ENCODE measurements at places on chromosomes 4 and X.
A peak's percentile ranks its signal among the peaks of the same experiment; 100 is the strongest.

DNA sequence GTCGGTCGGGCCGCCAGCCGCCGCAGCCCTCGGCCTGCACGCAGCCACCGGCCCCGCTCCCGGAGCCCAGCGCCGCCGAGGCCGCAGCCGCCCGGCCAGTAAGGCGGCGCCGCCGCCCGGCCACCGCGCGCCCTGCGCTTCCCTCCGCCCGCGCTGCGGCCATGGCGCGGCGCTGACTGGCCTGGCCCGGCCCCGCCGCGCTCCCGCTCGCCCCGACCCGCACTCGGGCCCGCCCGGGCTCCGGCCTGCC, 213 bp downstream of the NFKB1 start:
- no peak for DNase-seq

DNA sequence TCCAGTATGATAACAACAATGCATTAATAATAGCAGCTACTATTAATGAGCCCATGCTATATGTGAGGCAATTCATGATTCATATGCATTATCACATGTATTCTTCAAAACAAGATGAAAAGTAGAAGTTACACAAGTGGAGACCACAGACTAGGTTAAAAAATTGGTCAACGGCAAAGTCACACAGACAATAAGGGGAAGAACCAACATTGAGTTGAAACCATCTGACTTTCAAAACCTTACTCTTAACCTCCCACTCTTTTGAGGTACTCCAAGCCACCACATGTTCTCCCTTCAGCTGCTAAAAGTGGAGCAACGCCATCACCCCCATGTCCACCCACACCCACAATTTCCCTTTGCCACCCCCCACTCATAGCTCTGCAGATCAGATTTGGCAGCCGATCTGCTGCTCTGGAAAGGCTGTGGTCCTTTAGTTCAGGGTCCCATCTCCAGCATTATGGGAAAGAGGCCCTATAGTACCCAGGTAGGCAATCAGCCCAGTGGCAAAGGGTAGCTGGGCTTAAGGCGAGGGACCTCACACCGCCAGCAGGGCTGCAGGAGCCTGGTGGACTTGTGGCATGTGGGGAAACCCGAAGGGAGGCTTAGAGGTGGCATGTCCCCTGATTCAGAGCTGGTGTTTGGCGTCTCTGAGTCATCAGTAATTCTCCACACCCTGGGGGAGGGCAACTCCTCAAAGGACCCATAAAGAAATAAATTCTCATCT, 33.5 kb upstream of the CYBB start:
- peak; percentile 42 for DNase-seq

DNA sequence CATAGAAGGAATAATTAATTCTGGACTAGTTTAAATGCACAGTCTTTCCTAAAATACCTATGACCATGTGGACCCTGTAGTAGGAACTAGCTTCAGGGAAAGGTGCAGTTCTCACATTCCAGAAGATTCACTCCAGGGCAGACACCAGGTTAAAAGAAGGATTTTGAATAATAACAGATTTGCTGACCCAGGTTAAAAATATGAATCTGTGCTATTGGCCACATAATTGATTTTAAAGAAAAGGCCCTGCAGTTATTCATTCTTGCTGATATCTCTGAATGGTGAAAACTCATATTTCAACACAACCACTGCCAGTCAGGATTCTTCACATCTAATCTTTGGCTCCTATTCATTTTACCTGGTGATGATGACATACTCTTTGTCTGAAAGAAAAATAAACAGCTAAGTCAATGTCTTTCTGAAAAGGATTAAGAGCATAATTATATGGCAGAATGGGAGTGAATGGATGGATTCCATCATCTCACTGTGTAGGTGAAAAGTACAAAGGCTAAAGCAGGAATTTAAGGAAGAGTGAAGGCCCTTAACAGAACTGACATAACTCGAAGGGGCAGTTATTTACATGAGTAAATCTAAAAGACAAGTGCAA, 432.8 kb downstream of the PDGFC start:
- no peak for DNase-seq

DNA sequence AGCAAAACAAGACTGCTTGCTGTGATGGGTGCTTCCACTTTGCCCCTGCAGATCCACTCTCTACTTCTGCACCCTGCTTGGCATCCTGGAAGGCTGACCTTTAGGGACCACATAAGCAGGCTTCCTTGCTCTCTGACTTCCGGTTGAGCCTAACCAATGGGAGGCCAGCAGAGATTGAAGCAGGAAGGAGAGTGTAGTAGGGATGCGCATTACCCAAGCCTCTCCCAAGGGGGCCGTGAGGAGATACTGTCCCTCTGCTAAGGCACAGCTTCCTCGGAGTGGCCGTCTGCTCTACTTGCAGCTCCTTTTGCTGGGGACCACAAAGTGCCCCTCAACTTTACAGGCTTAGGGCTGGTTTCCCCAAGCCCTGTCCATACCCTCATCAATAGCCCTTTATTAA, 624.3 kb upstream of the TENM3 start:
- DNase-seq, result no peak

DNA sequence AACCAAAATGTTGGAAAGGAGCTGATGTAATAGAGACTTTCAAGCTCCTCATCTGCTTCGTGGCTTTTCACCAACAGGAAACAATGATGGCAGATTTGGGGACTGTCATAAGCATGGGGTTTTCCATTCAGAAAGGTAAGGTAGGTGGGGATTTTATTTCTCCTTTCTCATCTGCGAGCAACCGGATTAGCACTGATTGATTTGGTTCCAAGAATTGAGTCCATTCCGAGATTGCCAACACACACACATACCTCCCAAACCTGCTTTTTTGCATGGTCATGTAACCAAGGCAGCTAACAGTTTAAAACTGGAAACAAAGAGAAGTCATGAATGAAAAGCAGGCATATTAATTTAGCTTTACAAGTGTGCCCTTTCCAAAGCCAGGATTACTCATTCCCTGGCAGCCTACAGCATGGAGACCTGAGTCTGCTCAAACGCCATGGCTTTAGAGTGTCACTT, 63.0 kb upstream of the LNX1 start:
- DNase-seq, result no peak

DNA sequence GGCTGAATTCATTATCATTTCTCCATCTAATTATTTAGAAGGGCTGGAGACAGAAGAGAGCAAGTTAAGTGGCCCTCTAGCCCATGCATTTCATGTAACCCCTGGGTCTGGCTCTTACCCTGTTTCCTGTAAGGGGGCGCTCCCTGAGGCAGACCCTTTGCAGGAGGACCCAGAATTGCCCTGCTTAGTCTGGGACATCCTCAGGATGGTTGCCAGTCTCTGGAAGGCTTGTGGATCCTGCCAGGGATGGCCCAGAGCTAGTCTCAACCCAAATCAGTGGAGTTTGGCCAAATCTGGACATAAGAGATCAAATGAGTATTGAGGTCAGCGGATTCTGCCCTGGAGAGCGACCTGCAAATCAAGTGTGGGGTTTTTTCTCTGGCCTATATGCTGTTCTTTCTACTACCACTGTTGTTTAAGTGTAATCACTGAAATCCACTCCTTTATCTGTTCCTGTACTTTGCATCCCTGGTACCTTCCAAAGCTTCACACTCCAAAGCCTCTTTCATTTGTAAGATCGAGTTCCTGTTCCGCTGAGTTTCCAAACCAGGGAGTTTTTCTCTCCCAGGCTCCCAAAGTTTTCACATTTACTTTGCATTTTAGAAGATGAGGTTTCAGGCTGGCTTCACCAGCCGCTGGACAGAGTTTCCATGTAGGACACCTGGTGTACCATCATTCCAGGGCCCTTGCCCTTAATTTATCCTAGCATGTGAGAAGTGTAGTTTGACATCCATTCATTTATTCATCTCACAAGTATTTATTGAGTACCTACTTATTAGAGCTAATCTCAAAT, 6.3 kb downstream of the KLF3 start:
- no peak for DNase-seq

GRCh38 chrX:54043541-54044125, 640 bp downstream of the PHF8 start:
- DNase-seq, result peak; percentile 5

DNA sequence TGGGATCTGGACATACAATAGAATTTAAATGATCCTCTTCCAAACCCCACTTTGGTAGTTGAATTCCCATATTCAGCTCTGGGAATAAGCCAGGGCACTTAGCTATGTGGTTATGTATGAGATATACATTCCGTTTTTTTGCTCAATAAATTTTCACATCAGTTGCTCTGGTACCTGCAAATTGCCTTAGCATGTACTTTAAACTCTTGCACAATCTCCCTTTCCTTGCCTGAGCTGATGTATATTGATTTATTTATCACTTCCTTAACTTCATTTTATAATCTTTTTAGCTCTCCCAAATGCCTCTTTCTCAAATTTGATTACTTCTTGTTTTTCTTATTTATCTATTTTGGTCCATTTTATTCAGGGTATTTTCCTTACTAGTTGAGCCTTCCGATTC, 90.1 kb upstream of the AGA start:
- no peak for DNase-seq

GRCh38 chrX:1493877-1494510, 41.3 kb upstream of the ASMTL start:
- DNase-seq, result no peak

- DNase-seq, result peak; percentile 65
Measured at GRCh38 chr4:168318266-168318895, at the start of gene DDX60. Gene DDX60 (minus strand): TSS chr4:168318752. CDS start chr4:168311259, 7,493 bp downstream.

DNA sequence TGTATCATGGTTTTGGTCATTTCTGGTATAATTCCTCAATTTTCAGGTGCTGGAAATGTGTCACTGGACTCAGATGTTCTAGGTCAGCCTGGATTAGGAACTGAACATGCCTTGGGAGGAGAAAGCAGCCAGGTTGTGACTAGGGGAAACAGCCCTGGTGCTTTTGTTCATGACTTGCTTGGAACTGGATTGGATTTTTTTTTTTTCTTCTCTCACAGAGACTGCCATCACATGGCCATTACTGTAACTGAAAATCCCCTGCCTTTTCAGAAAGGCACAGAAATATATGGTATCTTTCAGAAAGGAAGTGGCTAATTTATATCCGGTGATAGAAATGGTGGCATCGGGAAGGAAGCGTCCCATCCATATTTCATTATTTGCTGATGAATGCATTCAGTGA, 34.6 kb downstream of the SEPTIN11 start:
- DNase-seq, result no peak

DNA sequence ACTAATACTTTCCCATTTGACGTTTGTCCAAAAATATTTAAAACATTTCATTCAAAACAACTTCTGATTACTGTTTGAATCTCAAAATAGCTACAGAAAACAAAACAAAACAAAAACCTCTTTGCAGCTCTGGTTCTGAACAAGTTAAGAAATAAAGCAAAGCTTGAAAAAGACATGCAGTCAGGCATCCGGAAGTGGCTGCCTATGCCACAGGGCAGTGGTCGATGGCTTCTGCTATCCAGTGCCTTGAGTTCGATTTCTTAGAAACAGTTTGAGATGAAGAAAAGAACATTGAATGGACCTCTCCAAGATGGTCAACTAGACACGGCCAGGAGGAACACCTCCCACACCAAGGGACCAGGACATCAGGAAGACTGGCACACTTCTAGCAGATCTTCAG, 125.3 kb downstream of the SCFD2 start:
- no peak for DNase-seq

DNA sequence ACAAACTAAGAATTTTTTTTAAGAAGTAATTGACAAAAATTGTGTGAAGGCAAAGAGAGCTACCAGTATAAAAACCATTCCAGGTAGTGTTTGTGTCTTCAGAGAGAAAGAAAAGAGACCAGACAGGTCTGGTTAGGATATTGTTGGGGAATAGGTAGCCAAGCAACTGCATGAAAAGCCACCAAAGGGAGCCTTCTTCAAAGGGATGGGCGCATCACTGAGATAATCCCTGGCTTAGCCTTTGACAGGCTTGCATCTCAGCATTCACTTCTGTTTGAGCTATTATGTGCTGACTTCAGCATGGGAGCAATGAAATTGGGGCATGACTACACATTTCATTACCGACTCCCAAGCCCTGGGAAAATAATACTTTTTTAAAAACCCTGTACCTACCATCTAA, 496.6 kb downstream of the IL1RAPL1 start:
- DNase-seq, result no peak

DNA sequence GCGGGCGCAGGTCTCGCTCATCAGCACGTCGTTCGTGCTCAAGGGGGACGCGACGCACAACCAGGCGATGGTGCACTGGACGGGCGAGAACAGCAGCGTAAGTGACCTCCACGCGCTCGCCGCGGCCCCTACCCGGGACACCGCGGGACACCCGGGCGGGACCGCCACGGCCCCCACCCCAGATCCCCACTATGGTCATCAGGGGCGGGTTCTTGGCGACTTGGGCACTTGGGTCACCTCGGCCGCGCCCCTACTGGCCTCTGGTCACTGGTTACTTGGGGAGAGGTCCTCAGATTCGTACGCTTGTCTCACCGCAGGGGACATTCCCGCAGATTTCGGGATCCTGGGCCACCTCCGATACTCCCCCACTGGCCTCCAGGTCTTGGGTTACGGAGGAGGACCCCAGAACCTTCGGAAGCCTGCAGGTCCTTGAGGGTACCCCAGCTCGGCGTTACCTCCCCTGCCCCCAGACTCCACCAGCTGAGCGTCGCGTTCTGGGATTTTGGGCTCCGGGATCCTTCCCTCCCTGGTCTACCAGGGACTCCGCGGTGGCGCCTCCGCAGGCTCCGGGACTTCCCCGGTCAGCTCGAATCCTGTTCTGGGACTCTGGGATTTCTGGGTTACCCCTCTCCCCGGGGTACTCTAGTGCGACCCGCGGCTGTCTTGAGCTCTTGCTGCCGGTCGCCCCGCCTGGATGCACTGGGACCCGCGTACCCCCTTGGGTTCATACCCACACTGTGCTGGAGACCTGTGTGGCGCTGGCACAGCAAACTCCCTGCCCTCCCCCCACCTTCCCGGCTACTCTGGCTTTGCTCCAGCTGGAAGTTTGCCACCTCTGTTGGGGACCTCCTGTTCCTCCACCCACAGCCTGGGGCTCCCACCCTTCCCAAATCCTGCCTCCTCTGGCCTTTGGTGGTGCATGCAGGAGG, 956 bp downstream of the SORCS2 start:
- DNase-seq, result no peak

GRCh38 chr4:80967346-80967745, 63.2 kb upstream of the BMP3 start:
- no peak for DNase-seq

DNA sequence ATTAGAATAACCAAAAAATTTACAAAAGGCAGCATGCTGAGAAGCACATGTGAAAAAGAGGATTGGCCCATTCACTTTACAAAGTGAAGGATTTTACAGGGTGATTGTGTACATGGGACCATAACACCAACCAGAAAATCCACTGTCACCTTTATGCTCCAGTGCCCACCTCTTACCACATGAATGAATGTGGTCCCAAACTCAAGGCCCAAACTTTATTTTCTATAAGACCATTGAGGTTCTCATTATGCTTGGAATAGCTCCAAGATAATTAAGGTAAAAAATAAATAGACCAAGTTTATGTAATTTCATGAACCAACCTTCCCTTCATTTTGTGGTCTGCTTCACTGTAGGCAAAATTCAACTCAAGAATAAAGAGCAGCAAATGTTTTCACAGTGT, 24.3 kb upstream of the MYOZ2 start:
- DNase-seq, result no peak

DNA sequence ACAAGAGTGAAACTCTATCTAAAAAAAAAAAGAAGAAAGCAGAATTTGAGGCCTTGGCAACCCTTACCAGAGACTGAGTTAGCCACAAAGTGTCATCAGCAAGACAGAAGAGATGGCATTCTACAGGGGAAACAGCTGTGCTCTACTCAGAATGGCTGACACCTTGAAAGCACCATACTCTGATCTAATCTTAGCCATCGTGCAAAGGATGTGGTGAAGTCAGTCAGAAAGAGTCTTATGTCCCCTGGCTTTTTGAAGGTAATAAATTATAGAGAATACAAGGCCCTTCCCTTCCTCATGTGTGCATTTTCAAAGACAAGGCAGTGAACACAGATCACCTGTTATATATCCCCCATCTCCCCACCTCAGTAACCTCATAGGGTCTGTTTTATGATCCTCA, 13.2 kb downstream of the CLNK start:
- peak; percentile 3 for DNase-seq

Measured in stimulated activated CD8-positive, alpha-beta memory T cell treated with anti-CD3 and anti-CD28 coated beads, Interleukin-15, amount 100 ng/mL, for 48 hours (primary cell).